Heart right ventricle (tissue), 16 donors: ENCODE measurements at places on chromosomes 7 and 10. TPM values are rescaled to one million over a fixed set of nuclear protein-coding genes. Genes with fewer than 3 reads are reported as not detected.

Gene SLC18A2
- 0.20 TPM for total RNA-seq

Gene SEMA3C
- total RNA-seq = 41.4 TPM

Gene LIPF
- not detected for total RNA-seq

- no peak overlapping the region for H3K4me3 ChIP-seq
- DNase-seq = no peak
- no peaks in the 10 kb centered on the region for H3K4me1 ChIP-seq
- H3K27ac ChIP-seq = no peak overlapping the region
Measured at GRCh38 chr7:51645702-51646298, 329.2 kb upstream of the COBL start.

DNA sequence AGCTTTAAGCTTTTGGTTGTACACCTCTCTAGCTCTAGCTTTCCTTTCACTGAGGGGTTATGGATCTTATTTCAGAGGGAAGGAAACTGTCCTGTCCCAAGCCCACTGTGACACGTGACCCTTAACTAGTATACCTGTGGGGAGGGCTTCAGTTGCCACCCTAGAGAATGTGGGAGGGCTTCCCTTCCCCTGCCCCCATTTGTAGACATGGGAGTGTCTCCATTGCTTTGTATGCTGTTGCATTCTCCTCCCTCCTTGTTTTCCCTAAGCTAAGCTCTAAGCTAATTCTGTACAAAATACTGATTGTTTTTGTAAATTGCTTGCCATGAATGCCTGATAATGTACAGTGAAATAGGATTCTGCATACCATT, 11.2 kb downstream of the LUC7L2 start:
- no peak overlapping the region for H3K27ac ChIP-seq
- peaks cover 18% of the 10 kb centered on the region for H3K36me3 ChIP-seq
- H3K4me3 ChIP-seq = no peak overlapping the region

DNA sequence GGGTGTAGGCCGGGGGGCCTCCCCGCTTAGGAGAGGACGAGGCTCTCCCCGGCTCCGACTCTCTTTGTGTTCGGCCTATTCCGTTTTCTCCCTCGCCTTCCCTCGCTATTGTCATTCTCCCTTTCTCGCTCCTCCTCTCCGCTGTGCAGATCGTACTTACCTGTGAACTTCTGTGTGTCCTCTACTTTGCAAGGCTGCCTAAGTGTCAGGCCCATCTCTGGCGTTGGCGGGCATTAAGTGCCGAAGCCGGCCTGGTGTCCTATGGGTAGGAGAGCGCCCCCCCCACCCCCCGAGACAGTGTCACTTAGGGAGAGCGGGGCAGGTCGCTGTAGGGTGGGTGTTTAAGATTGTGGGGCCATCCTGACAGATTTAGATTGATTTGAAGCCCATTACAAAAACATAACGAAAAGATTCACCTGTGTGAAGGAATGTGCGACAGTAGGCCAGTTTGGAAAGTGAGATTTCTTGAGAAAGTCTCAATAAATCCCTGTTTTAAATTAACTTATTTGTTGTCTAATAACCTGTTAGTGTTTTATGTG, 579 bp downstream of the RBM33 start:
- peak overlapping the region; percentile 76 for H3K4me3 ChIP-seq
- no peaks in the 10 kb centered on the region for H3K36me3 ChIP-seq
- peak overlapping the region; percentile 99 for H3K27ac ChIP-seq
- peaks cover 27% of the 10 kb centered on the region for H3K4me1 ChIP-seq
- H3K27me3 ChIP-seq = no peaks in the 10 kb centered on the region

DNA sequence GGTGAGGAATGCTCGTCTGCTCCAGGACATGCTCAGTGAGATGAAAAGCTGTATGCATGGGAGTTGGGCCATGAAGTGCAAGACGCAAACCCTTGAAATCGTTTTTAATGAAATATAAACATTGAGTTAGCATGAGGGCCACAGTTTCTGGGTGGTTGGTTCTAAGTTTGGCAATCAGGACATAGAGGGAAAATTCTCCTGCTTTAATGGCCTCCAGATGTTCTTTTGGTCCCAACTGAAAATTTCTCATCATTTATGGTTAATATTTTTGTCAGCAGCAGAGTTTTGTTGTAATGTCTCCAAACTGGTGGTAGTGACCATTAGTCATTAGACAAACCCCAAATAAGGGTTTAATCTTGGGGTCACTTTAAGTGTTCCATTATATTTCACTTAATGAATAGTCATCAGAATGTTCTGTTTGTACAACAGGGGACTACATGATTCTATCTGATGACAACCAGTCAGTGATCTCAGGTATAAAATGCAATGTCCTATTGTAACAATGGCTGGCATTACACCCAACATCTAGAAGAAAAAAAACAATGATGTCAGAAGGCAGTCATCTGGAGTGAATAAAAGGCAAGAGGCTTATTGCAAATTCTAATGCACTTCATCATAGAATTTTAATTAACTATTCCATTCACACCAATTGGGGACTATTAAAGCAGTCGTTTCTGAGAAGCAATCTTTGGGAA, 197.4 kb downstream of the JCAD start:
- no peak overlapping the region for H3K27ac ChIP-seq
- no peaks in the 10 kb centered on the region for H3K27me3 ChIP-seq
- DNase-seq = no peak
- no peaks in the 10 kb centered on the region for H3K4me1 ChIP-seq
- no peaks in the 10 kb centered on the region for H3K36me3 ChIP-seq

- H3K27me3 ChIP-seq = no peaks in the 10 kb centered on the region
- H3K4me1 ChIP-seq = peaks cover 10% of the 10 kb centered on the region
- no peak overlapping the region for H3K27ac ChIP-seq
- no peak for DNase-seq
- no peak overlapping the region for H3K4me3 ChIP-seq
Measured at GRCh38 chr7:132475669-132476116, 100.6 kb downstream of the PLXNA4 start.

- H3K27me3 ChIP-seq = no peaks in the 10 kb centered on the region
- H3K36me3 ChIP-seq = no peaks in the 10 kb centered on the region
- no peak overlapping the region for H3K4me3 ChIP-seq
- H3K4me1 ChIP-seq = no peaks in the 10 kb centered on the region
Measured at GRCh38 chr7:69577221-69577620, 21.1 kb upstream of the AUTS2 start.

- no peaks in the 10 kb centered on the region for H3K27me3 ChIP-seq
- H3K4me1 ChIP-seq = peaks cover 52% of the 10 kb centered on the region
- no peak overlapping the region for H3K4me3 ChIP-seq
- H3K27ac ChIP-seq = no peak overlapping the region
Measured at GRCh38 chr10:91416339-91416855, 6.3 kb downstream of the HECTD2 start.

DNA sequence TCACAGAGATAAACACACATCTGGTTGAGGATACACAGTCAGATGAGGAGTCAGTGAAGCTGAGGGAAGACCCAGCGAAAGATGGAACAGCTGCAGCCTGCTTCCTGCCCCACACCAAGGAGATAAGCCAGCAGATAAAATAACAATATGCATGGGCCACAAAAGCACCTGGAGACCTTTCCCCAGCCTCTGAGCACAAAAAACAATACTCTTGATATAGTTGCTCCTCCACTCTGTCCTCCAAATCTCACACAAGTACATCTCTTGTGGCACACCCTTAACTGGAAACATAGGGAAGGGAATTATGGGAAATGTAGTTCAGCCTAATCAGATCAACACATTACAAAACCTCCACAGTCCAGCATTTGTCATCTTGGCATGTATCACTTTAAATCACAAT, 9.7 kb upstream of the FHIP2A start:
- H3K27ac ChIP-seq = no peak overlapping the region
- no peaks in the 10 kb centered on the region for H3K4me1 ChIP-seq

DNA sequence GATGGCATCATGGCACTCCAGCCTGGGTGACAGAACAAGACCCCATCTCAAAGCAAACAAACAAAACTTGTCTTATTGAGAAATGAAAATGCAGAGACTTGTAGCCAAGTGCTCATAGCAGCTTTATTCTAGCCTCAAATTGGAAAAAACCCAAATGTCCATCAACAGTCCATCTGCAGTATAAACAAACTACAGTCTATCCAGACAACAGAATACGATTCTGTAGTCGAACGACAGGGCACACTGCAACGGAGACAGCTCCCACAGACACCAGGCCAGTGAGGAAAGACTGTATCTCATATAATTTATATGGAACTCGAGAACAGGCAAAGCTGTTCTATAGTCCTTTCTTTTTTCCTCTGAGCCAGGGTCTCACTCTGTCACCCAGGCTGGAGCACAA, 40.8 kb upstream of the SUN1 start:
- peaks cover 21% of the 10 kb centered on the region for H3K36me3 ChIP-seq
- H3K4me1 ChIP-seq = peaks cover 1% of the 10 kb centered on the region
- no peak overlapping the region for H3K27ac ChIP-seq
- H3K4me3 ChIP-seq = no peak overlapping the region

DNA sequence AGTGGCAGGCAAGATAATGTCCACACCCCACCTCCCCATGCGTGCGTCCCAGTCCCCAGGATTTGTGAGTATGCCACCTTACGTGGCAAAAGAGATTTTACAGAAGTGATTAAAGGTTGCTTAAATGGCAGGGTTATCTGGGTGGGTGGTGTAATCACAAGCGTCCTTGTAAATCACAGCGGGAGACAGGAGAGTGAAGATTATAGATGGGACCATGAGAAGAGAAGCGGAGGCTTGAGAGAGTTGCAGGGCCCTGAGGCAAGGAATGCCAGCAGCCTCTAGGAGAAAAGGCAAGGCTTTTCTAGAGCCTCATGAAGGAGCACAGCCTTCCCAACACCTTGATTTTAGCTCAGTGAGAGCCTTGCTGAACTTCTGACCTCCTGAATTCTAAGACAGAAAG, 10.2 kb downstream of the ZRANB1 start:
- no peaks in the 10 kb centered on the region for H3K36me3 ChIP-seq
- no peak for DNase-seq
- H3K4me3 ChIP-seq = no peak overlapping the region

- no peak overlapping the region for H3K4me3 ChIP-seq
- no peaks in the 10 kb centered on the region for H3K27me3 ChIP-seq
- DNase-seq = no peak
- H3K36me3 ChIP-seq = no peaks in the 10 kb centered on the region
- no peaks in the 10 kb centered on the region for H3K4me1 ChIP-seq
Measured at GRCh38 chr7:43686991-43687390, 42.3 kb downstream of the COA1 start.

DNA sequence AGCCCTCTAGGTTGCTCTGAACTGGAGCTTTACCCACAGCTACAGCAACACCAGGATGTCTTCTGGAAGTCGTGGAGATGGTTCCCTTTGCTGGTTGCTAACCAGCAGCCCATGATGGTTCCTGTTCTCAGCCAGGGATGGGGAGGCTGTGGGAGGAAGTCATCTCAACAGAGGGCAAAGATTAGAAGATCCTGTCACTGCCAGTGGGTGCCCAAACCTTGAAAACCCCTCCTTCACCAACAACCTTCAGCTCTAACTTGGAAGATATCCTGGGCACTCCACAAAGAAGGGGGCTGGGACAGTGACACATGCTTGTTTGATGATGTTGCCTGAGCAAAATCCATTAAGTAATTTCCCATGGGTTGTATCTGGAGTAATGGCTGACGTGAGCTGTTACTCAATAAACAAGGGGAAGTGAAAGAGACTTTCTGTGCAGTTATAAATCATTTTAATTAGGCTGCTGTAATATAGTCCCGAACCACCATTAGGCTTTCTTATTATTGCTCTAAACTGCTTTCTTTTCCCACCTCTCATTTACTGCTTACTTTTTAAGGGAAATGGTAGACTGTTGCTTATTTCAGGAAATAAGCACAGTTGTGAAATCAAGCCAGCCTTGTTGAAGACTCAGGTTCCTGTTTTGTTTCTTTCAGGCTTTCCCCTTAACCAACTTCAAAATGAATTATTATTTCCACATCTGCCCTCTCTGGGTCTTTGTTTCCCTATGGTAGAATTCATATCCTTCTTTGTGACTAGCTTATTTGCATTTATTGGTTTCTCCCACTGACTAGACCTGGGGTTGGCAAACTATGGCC, 124.8 kb downstream of the PPP1R17 start:
- H3K27me3 ChIP-seq = no peaks in the 10 kb centered on the region
- H3K27ac ChIP-seq = peak overlapping the region; percentile 44
- no peak overlapping the region for H3K4me3 ChIP-seq
- DNase-seq = peak; percentile 9

DNA sequence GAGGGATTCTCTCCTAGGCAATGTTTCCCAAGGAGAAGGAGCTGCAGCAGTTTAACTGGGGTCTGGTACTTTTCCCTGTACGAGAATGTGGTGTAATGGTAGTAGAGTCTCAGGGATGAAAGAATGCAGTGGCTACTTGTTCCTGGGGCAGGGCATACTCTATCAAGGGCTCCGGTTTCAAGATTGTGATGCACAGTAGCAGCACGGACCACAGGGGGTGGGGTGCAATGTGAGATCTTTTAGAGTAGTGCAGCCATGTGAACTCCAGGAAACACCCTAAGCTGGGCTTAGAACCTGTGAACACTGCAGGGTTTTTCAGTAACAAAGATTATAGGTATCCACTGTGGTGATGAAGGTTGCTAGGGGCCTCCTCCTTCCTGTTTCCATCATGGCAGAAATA, 903.9 kb downstream of the NRG3 start:
- no peak overlapping the region for H3K27ac ChIP-seq
- no peaks in the 10 kb centered on the region for H3K27me3 ChIP-seq
- no peaks in the 10 kb centered on the region for H3K4me1 ChIP-seq
- H3K4me3 ChIP-seq = no peak overlapping the region

DNA sequence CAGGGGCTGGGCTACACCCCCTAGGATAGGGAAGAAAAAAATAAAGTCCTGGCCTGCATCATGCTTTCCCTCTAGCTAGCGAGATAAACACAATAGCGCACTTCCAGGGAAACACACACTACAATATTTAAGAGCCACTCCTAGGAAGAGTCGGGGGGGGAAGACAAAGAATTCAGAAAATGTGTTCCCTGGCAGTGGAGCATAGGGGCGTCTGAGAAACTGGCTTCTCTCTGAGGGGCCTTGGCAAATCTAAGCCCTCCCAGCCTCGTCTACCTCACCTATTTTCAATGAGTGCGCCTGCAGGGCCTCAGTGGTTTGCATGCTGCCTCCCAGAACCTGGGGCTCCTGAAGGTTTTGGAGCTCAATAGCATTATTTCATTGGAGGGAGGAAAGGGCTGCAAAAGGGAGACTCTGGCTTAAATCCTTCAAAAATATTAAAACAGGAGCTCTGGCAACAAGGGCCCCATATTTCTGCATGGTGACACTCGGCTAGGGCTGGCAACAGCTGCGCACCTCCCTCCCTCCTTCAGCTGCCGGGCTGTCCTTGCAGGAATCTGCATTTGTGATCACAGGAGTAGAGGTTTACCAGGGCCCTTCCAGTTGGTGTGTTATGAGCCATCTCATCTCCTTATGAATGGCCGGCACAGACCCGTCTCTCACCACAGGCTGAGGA, 10.8 kb downstream of the ANXA11 start:
- H3K36me3 ChIP-seq = no peaks in the 10 kb centered on the region
- no peak for DNase-seq
- no peak overlapping the region for H3K4me3 ChIP-seq
- H3K27ac ChIP-seq = peak overlapping the region; percentile 100

- H3K36me3 ChIP-seq = no peaks in the 10 kb centered on the region
- no peaks in the 10 kb centered on the region for H3K27me3 ChIP-seq
- peak overlapping the region; percentile 62 for H3K27ac ChIP-seq
- DNase-seq = no peak
- peaks cover 29% of the 10 kb centered on the region for H3K4me1 ChIP-seq
Measured at GRCh38 chr10:125146791-125147579, 13.4 kb downstream of the CTBP2 start.

GRCh38 chr7:157805713-157806112, 468.9 kb downstream of the DNAJB6 start:
- DNase-seq = no peak
- no peaks in the 10 kb centered on the region for H3K36me3 ChIP-seq
- H3K4me3 ChIP-seq = no peak overlapping the region
- no peaks in the 10 kb centered on the region for H3K4me1 ChIP-seq
- H3K27me3 ChIP-seq = peaks cover 8% of the 10 kb centered on the region
- no peak overlapping the region for H3K27ac ChIP-seq

- peaks cover 25% of the 10 kb centered on the region for H3K4me1 ChIP-seq
- no peaks in the 10 kb centered on the region for H3K27me3 ChIP-seq
- H3K27ac ChIP-seq = no peak overlapping the region
Measured at GRCh38 chr10:91251430-91252056, 31.1 kb downstream of the PCGF5 start.
